ENCODE measurements at places on chromosomes 5 and 9.

DNA sequence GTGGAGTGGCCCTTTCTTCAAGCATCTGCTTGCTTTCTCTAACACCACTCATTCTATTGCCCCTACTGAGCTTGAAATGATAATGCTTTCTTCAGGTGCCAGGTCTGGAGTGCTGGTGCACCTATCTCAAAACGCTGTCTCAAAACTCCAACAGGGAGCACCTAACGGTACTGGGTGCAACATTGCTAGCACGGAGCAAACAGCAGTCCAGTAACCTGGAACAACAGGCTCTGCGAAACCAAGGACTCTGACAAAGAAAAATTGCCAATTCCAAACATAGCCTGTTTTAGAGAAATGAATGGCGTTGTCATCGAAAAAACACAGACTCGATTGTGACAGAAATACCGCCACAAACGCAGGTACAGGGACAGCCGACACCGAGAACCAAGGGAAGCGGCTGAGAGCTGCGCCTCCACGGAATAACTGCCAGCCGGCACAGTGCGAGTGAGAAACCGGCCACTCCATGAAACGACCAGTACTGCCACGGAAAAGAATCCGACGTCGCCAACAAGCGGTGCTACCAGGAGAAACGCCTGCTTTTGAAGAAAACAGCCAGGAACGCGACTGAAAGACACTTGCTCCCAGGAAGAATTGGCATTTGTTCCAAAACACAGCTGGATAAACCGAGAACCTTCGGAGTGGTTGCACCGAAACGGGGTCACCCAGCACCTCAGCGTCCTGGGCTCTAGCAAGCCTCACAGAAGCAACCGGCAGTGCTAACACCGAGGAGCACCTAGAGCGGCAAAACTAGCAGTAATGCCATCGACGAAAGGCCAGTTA, 3.1 kb downstream of the ANXA2R start:
- no peak for DNase-seq

GRCh38 chr5:96426831-96427230, 6.2 kb downstream of the PCSK1 start:
- no peak for DNase-seq

GRCh38 chr9:108996643-108997042, 16.7 kb downstream of the CTNNAL1 start:
- no peak for DNase-seq

DNA sequence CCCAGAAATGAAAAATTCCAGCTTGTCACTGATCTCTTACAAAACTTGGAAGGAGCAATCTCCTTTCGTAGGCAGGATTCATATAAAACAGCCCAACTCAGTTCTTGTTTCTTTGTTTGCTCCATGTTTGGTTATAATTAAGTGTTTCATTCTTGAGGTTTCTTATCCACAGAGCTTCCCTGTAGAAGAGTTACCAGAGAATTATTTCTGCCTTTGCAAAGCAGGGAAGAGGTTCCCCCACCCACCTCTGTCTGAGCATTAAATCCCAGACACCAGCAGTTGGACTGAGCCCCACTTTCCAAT, 34.1 kb upstream of the RAI14 start:
- no peak for DNase-seq

DNA sequence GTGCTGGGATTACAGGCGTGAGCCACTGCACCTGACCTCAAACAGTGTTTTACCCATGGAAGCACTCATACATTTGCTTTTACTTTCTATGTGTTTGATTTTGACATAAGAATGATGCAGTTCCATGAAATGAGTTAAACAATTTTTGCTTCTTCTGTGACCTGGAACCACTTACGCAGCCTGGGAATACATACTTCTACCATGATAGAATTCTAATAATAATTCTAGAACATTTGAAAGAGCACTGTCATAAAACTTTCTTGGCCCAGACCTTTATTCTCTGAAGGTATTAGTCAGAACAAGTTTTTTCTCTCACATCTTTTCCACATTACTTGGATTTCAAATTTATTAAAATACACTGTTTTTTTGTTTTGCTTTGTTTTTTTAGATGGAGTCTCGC, 25.3 kb upstream of the COL5A1 start:
- no peak for DNase-seq

GRCh38 chr9:98479967-98480847, 224.8 kb upstream of the TBC1D2 start:
- DNase-seq: no peak

DNA sequence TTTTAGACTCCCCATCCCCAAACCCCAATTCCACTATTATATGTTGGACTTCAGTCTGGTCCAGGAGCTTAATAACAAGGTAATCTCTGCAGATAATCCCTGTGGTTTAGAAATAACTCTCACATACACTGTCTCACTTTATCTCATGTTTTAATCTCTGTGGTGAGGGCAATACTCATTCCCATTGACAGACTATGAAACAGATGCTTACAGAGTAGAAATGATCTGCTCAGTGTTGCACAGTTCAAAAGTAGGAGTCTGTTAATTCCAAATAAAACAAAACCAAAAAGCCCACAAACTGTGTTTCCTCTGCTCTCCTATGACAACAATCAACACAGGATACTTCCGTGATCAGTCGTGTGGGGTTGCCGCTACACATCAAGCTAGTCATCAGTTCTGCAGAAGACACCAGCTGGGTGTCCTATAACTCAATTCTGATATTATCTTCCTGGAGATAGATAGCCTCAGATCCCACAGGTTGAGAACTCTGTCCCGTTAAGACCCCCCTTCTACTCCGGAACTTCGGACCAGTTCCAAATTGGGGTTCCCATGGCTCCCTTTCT, 26.3 kb upstream of the FANCC start:
- DNase-seq: no peak

GRCh38 chr9:126453156-126453963, 126.7 kb downstream of the MVB12B start:
- DNase-seq: no peak

Data from stimulated activated CD8-positive, alpha-beta memory T cell treated with anti-CD3 and anti-CD28 coated beads, Interleukin-2, amount 100 ng/mL, for 1 hour (primary cell).